Testis (tissue), 5 donors: ENCODE measurements at places on chromosomes 12 and 14. TPM values are rescaled to one million over a fixed set of nuclear protein-coding genes. Genes with fewer than 3 reads are reported as not detected.

TOMM20L gene
- polyA plus RNA-seq: 22.7 TPM

KRT3 gene
- not detected for polyA plus RNA-seq

KCNH5 gene
- polyA plus RNA-seq: 0.53 TPM

INHBC gene
- polyA plus RNA-seq: 2.1 TPM

BDKRB1 gene
- polyA plus RNA-seq: 4.9 TPM

MAP1LC3B2 gene
- polyA plus RNA-seq: 2.1 TPM

TBC1D30 gene
- polyA plus RNA-seq: 7.0 TPM

ETFBKMT gene
- 6.6 TPM for polyA plus RNA-seq

PLA2G1B gene
- 3.6 TPM for polyA plus RNA-seq

KRT71 gene
- not detected for polyA plus RNA-seq

OR4K14 gene
- not detected for polyA plus RNA-seq

C12orf54 gene
- 111 TPM for polyA plus RNA-seq

TMEM132C gene
- polyA plus RNA-seq: 3.3 TPM

COX14 gene
- polyA plus RNA-seq: 50.2 TPM

SDSL gene
- 16.3 TPM for polyA plus RNA-seq

C14orf39 gene
- polyA plus RNA-seq: 9.5 TPM

SP7 gene
- 2.3 TPM for polyA plus RNA-seq

AQP6 gene
- polyA plus RNA-seq: 3.1 TPM

SYCP3 gene
- 127 TPM for polyA plus RNA-seq

NFYB gene
- 53.1 TPM for polyA plus RNA-seq

ACACB gene
- polyA plus RNA-seq: 25.5 TPM
